ENCODE measurements at places on chromosomes 16 and 17.
A peak's percentile ranks its signal among the peaks of the same experiment; 100 is the strongest.

DNA sequence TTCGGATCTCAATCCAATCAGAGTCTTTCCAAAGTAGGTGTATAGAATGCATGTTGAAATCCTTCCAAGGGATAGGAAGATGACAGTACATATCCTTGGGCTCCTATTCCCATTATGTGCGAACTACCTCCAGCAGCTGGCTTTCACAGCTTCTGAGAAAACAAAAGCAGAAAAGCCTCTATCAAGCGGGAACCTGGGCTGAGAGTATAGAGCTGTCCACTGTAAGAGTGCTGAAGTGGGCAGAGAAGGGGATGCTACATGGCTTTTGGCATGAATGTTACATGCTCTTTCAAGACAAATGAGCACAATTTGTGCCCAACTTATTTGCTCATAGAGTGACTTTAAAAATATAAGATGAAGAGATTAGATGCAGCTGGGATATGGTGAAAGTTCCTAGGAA, 993.5 kb downstream of the CDH8 start:
- peak; percentile 22 for DNase-seq

DNA sequence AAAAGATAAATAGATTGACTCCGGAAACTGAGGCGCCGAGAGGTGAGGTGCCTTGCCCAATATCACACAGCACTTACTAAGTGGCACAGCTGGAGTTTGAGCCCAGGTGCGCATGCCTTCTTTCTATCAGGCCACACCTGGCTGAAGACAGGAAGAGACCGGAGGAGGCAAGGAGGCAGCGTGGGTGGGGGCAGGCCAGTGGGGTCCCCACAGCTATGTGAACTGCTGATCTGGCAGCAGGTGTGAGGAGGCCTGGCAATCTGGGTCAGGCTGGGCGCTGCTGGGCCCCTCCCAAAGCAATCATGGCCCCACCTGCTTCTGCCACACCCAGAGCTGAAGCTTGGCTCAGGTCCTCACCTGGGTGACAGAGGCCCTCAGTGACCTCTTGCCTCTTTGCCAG, 1.9 kb upstream of the GDPD3 start:
- no peak for DNase-seq

GRCh38 chr16:51542981-51543815, 392.1 kb upstream of the SALL1 start:
- DNase-seq: no peak

GRCh38 chr16:84180519-84181140, 6.2 kb downstream of the TAF1C start:
- no peak for DNase-seq

DNA sequence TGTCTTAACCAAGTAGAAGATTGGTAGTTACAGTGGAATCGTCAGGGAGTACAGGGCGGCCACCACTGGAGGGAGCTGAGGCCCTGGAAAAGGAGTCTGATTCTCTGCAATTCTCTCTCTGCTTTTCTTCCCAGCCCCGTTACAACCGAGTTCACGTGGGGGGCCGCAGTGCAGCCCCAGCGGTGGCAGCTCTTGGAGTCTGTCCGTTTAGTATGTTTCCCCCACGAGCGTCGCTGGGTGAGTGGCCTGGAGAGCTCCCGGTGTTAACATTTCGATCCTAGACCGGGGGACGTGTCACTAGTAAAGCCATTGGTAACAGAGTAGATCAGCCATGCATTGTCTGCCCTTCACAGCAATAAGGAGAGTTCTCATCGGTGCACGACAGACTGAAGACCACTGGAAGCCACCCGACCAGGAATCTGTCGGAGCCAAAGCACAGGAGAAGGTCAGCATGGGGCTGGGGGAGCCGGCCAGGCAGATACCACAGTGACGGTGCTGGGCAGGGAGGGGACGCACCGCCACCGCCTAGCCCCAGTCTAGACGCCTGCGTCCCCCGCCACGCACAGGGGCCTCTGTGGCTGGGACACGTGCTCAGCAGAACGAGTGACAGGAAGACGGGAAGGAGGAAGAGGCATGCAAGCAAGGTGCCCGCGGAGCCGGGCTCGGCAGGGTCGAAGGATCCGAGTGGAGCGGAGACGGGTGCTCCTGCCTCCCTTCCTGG, 15.7 kb downstream of the SLC16A3 start:
- no peak for DNase-seq

DNA sequence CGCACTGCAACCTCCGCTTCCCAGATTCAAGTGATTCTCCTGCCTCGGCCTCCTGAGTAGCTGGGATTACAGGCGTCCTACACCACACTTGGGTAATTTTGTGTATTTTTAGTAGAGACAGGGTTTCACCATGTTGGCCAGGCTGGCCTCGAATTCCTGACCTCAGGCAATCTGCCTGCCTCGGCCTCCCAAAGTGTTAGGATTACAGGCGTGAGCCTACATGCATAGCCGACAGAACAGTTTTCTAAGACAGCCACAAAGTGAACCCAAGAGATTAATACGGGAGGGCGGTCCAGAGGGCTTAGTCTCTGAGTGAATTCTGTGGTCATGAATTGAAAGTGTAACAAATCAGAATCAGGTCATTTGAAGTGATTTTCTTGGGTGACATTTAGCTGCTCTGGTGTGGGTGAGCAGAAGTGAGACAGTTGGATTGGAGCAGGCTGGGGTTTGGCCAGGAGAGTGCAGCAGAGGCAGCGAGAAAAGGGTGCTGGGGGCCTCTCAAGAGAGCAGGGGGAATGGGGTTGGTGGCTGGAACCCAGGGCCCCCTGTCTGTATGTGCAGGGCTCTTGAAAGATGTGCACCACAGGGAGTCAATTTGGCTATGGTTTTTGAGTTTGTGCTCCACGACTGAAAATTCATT, 231.4 kb upstream of the WSCD1 start:
- DNase-seq: no peak

- DNase-seq: no peak
These were observed 5.5 kb upstream of the PPL start for GRCh38 chr16:4942481-4942880.

DNA sequence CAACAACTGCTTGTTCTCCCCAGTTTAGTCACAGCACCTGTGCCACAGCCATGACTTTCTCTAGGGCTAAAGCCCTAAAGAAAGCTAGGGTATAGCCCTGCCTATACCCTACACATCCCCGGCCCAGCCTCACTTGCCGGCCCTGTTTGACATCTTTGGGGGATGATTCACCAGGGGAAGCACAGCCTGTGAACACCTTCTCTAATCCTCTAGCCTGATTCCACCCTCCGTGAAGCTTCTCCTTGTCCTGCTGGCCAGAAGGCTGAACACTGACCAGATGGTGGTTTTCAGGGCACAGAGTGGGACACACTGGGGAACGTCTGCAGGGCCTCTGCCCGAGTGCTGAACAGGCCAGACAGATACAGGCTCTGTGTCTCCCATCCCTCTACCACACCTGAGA, 6.0 kb downstream of the CLEC16A start:
- DNase-seq: no peak

- DNase-seq: no peak
These were observed 7.5 kb upstream of the TRPV3 start for GRCh38 chr17:3565143-3565542.

DNA sequence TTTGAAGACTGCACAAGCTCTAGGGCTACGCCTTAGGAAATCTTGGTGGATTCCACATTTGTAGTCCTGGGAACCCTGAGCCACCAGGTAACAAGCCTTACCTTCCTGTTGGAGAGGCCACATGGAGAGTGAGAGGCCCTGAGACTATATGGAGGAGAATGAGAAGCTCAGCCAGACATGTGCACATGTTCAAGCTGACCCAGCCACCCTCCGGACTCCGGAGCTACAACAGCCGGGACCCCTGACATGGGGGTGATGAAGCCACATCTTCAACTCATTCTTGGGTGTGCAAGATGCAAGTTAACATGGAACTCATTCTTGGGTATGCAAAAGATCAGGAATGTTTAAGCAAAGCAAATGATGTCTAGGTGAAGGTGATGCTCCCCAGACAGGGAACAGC, 62.7 kb downstream of the GNA13 start:
- no peak for DNase-seq

DNA sequence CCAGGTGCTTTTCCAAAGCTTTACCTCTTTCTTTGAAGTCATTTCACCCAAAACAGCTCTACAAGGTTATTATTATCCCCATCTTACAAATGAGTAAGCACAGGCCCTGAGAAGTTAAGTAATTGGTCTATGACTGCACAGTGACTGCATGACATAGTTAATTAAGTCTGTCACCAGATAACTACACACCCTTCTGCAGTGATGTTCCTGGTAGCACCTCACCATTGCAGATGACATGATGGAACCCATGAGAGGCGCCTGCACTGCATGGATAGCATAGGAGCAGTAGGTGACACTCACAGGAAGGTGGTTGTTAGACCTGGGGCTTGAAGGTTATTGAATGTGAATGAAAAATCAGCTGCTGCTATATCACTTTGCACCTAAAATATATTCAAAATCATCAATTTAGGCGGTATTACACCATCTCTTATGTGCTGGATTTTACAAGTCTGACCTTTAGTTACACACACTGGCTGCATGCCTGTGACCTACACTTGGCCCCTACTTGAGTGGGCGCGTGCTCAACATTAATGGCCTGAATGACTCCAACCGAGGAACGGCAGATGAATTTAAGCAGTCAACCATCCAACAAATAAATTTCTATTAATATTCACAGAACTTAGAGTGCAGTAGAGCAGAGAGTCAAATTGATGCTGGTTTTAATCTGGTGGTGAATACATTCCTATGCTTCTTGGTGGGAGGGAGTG, 239.6 kb downstream of the CDH11 start:
- no peak for DNase-seq

- no peak for DNase-seq
These were observed 40.0 kb downstream of the MRPS23 start for GRCh38 chr17:57809879-57810278.

DNA sequence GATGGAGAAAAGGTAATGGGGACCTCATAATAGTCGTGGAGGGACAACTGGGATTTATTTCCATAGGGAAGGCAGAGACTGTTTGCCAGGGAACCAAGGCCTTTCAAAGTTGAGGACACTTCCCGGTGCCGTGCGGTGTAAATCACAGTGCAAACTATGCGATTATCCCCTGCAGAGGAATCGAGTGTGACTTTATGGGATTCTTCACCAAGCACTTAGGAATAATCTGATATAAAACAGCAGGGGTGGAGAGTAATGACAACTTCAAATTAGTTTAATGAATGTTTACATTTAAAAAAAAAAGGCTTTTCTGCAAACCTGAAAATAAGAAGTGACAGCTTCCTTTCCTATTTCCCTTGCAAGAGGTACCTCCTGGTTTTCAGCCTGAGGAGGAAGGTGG, 538.2 kb downstream of the MAF start:
- no peak for DNase-seq

DNA sequence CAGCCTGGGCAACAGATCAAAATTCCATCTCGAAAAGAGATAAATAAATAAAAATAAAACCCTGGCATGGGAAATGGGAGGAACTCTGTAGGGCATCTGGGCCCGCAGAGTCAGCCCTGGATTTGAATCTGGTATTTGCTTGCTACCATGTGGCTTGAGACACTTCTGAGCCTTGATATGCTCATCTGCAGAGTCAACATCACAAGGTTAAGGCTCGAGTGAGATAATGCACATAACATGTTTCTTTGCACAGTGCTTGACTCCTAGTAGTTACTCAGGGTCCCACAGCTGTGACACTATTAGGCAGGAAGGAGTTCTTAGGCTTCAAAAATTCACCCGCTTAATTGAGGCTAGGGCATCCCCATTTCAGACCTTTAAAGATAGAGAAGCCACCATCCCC, 21.3 kb downstream of the CDK5RAP3 start:
- DNase-seq: no peak

DNA sequence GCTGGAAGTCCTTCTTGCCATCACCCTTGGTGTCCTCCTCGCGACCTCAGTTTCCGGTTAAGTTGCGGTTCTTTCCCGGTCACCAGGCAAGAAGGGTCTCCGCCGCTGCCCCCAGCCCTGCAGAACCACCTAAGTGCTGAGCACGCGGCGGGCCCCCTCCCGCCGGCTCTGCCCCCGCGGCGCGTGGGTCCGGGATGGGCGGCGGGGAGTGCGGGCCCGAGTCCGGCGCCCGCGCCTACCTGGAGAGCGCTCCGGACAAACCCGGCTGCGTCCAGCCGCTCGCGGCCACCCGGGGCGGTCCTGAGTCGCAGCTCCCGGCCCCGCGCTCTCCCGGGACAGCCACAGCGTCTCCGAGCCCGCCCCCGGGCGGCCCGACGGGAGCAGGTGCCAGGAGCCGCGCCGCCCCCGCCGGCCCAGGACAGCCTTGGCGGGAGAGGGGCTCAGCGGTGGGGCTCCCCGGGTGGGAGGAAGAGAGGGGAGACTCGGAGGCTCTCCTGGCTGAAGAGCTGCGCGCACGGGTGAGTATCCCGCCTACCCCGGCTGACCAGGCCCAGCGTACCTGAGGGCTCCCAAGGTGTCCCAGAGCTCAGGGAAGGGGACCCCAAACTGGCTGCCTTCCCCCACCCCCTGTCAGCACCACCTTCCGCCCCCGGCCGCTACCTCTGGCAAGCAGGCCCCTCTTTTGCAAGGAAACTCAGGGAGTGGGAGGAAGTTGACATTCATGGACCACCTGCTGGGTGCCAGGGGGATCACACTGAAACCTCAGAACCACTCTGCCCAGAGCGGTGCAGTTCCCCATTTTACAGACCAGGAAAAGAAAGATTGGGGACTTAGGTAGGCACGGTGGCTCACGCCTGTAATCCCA, 22.2 kb upstream of the C17orf113 start:
- no peak for DNase-seq

DNA sequence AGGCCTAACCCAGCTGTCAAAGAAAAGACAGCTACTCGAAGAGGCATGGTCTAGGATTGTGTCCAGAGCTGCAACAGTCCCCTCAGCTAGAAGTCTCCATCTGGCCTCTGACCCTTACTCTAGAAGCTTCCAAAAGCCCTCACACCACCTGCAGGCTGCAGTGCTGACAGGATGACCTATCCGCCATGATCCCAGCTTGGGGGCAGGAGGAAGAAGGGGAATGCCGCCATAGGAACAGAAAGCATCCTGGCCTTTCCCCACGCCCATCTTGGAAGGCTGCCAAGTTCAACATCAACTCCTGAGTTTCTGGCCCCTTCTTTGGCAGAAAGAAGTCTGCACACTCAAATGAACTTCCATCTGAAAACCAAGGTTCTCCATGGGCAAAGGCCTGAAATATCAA, 3.1 kb upstream of the KRT36 start:
- DNase-seq: no peak

GRCh38 chr17:41428591-41429291, 4.4 kb upstream of the KRT37 start:
- no peak for DNase-seq

GRCh38 chr16:36336-36984, 16.9 kb downstream of the POLR3K start:
- DNase-seq: no peak

- no peak for DNase-seq
These were observed 14.1 kb downstream of the AKAP1 start for GRCh38 chr17:57099165-57099564.

GRCh38 chr16:49824593-49824992, 31.3 kb downstream of the ZNF423 start:
- no peak for DNase-seq
